ENCODE measurements at places on chromosomes 13 and 19.

DNA sequence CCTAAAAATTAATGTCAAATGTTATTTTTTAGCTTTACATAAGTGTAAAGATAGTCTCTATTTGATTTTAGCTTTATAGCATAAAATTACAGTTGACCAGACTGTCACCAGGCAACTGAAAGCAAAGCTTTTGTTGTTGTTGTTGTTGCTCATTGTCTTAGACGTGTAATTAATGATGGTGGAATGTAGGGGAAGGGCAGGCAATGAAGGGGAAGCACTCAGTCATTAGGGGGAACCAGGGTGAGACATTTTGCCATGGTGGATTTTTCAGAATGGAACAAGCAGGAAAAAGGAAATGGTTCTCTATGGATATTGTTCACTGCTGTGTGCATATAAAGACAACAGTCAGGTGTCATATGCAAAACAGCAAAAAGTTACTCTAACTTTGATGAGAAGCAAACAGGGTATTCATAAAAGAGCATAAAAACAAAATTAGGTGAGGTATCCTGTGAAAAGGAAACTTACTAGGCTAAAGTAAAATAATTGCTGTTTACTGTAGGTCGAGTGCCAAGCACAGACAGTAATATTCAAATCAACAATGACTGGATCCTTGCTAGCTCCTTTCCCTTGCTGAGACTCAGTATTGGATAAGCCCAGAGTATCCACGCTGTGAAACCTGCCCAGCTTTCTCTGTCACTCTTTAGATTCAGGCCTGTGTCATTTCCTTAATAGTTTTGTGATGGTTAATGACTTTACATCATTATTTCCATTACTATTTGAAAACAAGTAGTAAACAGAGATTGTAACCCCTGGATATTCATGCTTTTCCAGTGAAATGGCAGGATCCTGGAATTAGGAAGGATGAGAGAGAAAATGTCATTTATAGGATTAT is 110.5 kb downstream of the LRCH1 start:
- no peak for DNase-seq

GRCh38 chr13:30116379-30116778 is 191.0 kb downstream of the KATNAL1 start:
- DNase-seq = no peak

- DNase-seq = no peak
Observed at GRCh38 chr13:52036037-52036436, 11.5 kb downstream of the UTP14C start.

GRCh38 chr13:47038188-47038587 is 141.3 kb upstream of the HTR2A start:
- no peak for DNase-seq

- no peak for DNase-seq
Observed at GRCh38 chr13:97710797-97711196, 242.7 kb upstream of the IPO5 start.

GRCh38 chr19:33064458-33064791 is 263 bp downstream of the RHPN2 start:
- peak; percentile 15 for DNase-seq

Measured in memory B cell (primary cell).